Left ventricle myocardium superior (tissue), 1 donor: ENCODE measurements at places on chromosomes 11 and 22. TPM values are rescaled to one million over a fixed set of nuclear protein-coding genes. Genes with fewer than 3 reads are reported as not detected.

Gene EMID1
- 0.40 TPM for total RNA-seq

Gene MYOD1
- not detected for total RNA-seq

Gene C11orf91
- total RNA-seq, result not detected

Gene TREH
- total RNA-seq, result not detected

Gene OR52H1
- total RNA-seq, result not detected

Gene LSP1
- total RNA-seq, result 22.9 TPM

Gene SAC3D1
- total RNA-seq, result 7.5 TPM

Gene IRF7
- 14.4 TPM for total RNA-seq

Gene CTSC
- total RNA-seq, result 20.3 TPM

Gene STIP1
- 127 TPM for total RNA-seq

Gene USH1C
- 1.3 TPM for total RNA-seq

Gene CHRM1
- 0.07 TPM for total RNA-seq

Gene SLC22A25
- total RNA-seq, result not detected

Gene C11orf16
- not detected for total RNA-seq

Gene FAM180B
- total RNA-seq, result not detected

Gene ACTN3
- not detected for total RNA-seq

Gene NCR3LG1
- 0.55 TPM for total RNA-seq

Gene GNAZ
- total RNA-seq, result 3.3 TPM

Gene ME3
- 29.8 TPM for total RNA-seq

Gene SPDYC
- not detected for total RNA-seq

Gene IGLL1
- not detected for total RNA-seq

Gene IGSF9B
- total RNA-seq, result 34.5 TPM

Gene XNDC1N
- total RNA-seq, result 4.0 TPM

Gene ST14
- 2.1 TPM for total RNA-seq

Gene PKDREJ
- not detected for total RNA-seq

Gene TRIM49
- total RNA-seq, result not detected

Gene GAL
- not detected for total RNA-seq

Gene HBG2
- total RNA-seq, result not detected

Gene CCDC134
- 5.9 TPM for total RNA-seq

Gene HIC2
- total RNA-seq, result 1.2 TPM

Gene CRYBB3
- total RNA-seq, result not detected

Gene OR10S1
- total RNA-seq, result not detected

Gene MFNG
- 13.9 TPM for total RNA-seq

Gene VPREB1
- total RNA-seq, result not detected

Gene E2F8
- total RNA-seq, result 5.8 TPM

Gene GSTT2
- 0.42 TPM for total RNA-seq

Gene NXPE2
- total RNA-seq, result 0.12 TPM

Gene JAML
- 4.5 TPM for total RNA-seq

Gene ARHGAP8
- total RNA-seq, result not detected

Gene APOL1
- 17.6 TPM for total RNA-seq

Gene GSC2
- not detected for total RNA-seq

Gene RIBC2
- not detected for total RNA-seq

Gene NEAT1
- total RNA-seq, result 508 TPM

Gene PRR5
- 2.9 TPM for total RNA-seq

Gene ANKK1
- total RNA-seq, result 0.10 TPM

Gene SLC5A1
- total RNA-seq, result 223 TPM

Gene TSG101
- 63.3 TPM for total RNA-seq

Gene OR51B2
- not detected for total RNA-seq

Gene SHANK3
- total RNA-seq, result 22.9 TPM

Gene TAF1D
- total RNA-seq, result 36.1 TPM

Gene KCNE3
- 2.3 TPM for total RNA-seq

Gene DCHS1
- total RNA-seq, result 8.8 TPM

Gene LIF
- 0.64 TPM for total RNA-seq

Gene APOBEC3C
- total RNA-seq, result 31.1 TPM

Gene DEUP1
- not detected for total RNA-seq
